Dorsolateral prefrontal cortex (tissue), 122 donors: ENCODE measurements at places on chromosomes 7 and 10.

DNA sequence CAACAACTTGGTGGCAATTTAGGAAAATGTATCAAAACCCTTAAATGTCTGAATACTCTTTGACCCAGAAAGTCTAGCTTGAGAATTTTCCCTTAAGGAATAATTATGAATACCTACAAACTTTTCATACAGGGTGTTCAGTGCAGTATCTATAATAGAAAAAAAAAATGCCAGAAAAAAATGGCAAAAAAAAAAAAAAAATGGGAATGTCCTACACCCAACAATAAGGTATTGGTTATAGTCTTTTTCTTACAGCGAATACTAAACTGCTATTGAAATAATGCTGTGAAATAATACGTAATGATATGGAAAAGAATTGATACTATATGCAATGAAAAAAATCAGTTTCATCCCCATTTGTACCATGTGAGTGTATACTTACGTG lies 44.3 kb downstream of the ZNF800 start:
- DNase-seq = no peak

GRCh38 chr10:96830511-96831199 lies 1.4 kb upstream of the LCOR start:
- peak; percentile 54 for DNase-seq

DNA sequence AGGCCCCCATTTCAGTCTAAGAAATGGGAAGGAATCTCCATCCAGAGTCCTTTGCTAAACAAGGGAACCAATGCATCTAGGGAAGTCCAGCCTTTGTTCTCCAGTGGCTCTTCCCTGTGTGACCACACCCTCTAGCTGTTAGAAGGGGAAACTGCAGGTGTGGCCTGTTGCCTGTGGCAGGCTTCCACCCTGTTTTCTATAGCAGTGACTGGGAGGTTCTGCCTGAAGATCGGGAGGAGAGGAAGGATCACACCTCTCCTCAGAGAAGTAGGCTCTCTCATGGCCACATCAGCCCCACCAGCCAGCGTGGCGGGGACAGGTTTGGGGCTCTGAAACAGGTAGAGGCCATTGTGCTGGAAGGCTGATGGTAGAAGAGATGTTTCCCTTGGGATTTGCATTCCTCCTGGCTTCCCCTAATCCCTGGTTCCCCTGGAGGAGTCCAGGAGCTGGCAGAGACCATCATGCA lies 47.7 kb upstream of the TRIM8 start:
- DNase-seq = no peak

DNA sequence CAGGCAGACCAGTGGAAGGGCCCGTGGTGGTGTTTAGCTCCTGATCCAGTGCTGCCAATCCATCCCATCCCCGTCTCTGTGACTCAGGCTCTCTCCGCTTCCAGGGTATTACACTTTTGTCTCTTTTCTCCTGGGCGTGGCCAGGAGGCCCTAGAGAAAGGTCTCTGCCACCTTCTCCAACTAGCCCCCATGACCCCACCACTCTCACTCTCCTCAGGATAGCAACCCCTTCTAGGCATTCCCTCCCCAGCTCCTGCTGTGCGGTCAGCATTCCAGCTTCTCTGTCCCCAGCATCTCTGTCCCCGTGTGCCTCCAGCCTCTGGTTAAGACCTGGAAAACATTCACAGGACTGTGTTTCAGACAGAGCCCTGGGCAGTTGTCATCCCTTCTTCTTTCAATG lies 36.2 kb upstream of the R3HCC1L start:
- no peak for DNase-seq

GRCh38 chr10:15725603-15726002 lies 5.9 kb upstream of the ITGA8 start:
- DNase-seq = no peak
